Psoas muscle (tissue), 8 donors: ENCODE measurements at places on chromosomes 6 and 20. TPM values are rescaled to one million over a fixed set of nuclear protein-coding genes. Genes with fewer than 3 reads are reported as not detected.
A peak's percentile ranks its signal among the peaks of the same experiment; 100 is the strongest.

Gene SLC26A8
- total RNA-seq: not detected

Gene PTCHD4
- total RNA-seq: not detected

Gene RIMS1
- 2.0 TPM for total RNA-seq

GRCh38 chr6:154487367-154488247, 22.9 kb downstream of the CNKSR3 start:
- H3K27ac ChIP-seq: no peak overlapping the region
- H3K27me3 ChIP-seq: no peaks in the 10 kb centered on the region
- no peak for DNase-seq
- no peak overlapping the region for H3K4me3 ChIP-seq
- no peaks in the 10 kb centered on the region for H3K36me3 ChIP-seq
- H3K4me1 ChIP-seq: no peaks in the 10 kb centered on the region

- H3K27ac ChIP-seq: no peak overlapping the region
- no peak for DNase-seq
- H3K4me3 ChIP-seq: no peak overlapping the region
- peaks cover 6% of the 10 kb centered on the region for H3K27me3 ChIP-seq
- H3K36me3 ChIP-seq: no peaks in the 10 kb centered on the region
These were observed 228.8 kb downstream of the TFAP2C start for GRCh38 chr20:56857950-56858349.

- no peak overlapping the region for H3K27ac ChIP-seq
- H3K27me3 ChIP-seq: no peaks in the 10 kb centered on the region
- H3K36me3 ChIP-seq: no peaks in the 10 kb centered on the region
- DNase-seq: no peak
These were observed 504.9 kb upstream of the MARCKS start for GRCh38 chr6:113352029-113352801.

DNA sequence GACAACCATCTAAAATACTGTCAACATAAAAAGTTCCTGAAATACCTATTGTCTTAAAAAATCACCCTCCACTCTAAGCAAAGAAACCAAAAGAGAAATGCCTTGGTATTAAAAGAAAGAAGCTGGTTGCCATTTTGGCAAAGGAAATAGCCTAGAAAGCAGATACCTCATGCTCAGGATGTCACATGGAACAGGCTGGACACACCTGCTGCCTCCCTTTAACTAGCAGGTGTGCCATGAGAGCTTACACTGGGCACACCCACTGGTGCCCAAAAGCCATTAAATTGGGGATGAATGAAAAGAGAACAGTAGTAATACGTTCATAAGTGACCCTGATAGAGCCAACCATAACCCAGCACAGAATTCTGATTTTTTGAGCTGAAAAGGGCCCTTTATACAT, 1.5 kb downstream of the SLC23A2 start:
- no peak for DNase-seq
- no peaks in the 10 kb centered on the region for H3K27me3 ChIP-seq
- H3K27ac ChIP-seq: no peak overlapping the region
- H3K4me3 ChIP-seq: peak overlapping the region; percentile 90
- peaks cover 5% of the 10 kb centered on the region for H3K4me1 ChIP-seq
